Naive thymus-derived CD4-positive, alpha-beta T cell (primary cell): ENCODE measurements at places on chromosomes 4 and X.
A peak's percentile ranks its signal among the peaks of the same experiment; 100 is the strongest.

DNA sequence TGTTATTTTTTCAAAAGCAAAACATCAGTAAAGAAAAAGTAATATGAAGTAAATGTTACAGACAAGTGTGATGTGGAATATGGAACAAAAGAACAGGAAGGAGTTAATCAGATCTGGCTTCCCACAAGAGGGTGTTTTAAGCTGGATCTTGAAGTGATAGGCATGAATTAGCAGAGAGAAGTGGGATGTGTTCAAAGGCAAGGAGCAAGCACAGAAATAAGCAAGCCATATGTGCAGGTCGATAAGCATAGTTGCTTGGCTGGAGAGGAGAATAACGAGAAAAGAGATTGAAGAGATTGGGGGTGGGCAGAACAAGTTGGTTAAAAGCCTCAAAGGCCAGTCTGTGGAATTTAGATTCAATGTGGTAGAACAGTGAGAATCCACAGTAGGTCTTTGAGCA lies 60.9 kb upstream of the PRPS1 start:
- no peak for DNase-seq

DNA sequence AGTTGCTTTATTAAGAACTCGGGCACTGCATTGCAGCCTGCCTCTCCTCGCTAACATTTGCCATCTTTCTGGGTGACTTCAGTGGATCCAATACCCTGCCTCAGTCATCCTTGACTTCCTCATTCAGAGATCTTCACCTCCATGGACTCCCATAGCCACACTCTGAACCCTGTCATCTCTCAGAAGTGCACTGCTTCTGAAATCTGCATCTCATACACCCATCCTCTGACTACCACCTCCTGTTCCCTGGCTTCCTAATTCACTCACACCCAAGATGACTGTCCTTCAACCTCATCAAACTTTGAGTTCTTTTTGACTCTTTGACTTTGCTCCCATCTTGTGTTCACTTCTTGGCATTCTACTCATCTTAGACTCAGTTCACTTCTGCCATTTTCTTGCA lies 25.3 kb upstream of the CYBB start:
- no peak for DNase-seq

DNA sequence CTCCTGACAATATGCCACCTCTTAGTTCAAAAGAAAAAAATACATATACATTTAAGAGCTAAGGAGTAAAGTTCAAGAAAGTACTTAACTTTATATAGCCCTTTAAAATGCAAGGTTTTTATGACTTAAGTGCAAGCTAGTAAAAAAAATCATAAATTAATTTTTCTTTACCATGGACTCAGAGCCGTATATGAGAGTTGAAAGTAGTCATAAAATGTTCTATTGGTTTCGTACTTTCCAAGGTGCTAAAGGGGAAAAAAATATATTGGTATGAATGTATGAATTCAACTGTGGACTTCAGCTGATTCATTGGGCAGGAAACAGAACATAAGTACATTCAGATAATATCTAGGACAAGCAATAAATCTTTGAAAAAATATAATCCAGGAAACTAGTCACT lies 869.8 kb upstream of the AGA start:
- DNase-seq: no peak

GRCh38 chr4:12421364-12421763 lies 992.7 kb upstream of the HS3ST1 start:
- DNase-seq: no peak

DNA sequence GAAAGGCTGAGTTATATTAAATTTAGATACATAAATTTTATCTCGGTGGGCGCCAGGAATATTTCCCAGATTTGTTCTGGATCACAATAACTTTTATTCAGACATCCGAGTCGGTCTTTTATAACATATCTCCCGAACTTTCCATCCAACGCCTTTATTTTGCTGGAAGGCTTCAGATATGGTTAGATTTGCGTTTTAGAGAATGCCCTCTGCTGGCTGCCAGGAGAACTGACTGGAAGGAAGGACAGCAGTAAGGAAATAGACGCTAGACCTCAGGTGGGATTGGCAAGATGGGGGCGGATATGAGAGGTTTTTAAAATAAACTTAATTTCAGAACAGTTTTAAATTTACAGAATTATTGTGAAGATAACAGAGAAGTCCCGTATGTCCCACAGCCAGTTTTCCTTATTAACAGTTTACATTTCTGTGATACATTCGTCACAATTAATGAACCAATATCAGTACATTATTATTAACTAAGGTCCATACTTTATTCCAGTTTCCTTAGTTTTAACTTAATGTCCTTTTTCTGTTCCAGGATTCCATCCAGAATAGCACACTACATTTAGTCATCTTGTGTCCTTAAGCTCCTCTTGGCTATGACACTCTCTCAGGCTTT lies 4.6 kb upstream of the KANTR start:
- DNase-seq: peak; percentile 59

- DNase-seq: no peak
These were observed 117.7 kb upstream of the PRPS2 start for GRCh38 chrX:12673487-12673886.

DNA sequence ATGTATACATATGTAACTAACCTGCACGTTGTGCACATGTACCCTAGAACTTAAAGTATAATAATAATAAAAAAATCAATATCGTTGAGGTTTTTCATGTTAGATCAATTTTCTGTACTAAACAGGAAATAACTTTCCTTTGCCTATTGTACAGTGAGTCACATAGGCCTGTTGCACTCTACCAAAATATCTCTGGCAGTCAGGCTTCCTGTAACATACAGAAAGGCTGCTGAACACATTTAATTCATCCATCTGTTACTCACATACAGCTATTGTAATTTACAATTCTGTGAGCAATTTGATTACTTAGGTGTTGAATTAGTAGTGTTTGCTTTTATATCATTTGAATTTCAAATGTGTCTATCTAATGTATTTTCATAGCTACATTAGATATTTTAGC lies 427.8 kb downstream of the TMA16 start:
- DNase-seq: no peak

DNA sequence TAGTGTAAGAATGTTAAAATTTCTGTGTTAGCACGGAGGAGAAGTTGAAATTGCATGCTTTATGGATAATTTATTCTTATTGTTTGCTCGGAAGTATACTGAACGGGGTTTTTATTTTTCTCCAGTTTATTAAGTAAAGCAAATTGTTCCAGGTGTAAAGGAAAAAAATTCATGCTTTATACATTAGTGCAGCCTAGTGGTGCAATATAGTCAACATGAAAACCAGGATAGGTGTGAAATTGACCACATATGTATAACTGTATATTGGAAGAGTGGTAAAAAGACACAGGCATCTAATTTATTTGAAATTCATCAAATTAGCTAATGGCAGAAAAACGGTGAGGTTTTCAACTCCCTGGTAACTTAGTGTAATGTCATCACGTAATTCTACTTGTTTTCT lies 959 bp downstream of the BRS3 start:
- DNase-seq: no peak

- DNase-seq: no peak
These were observed 22.5 kb downstream of the GYPE start for GRCh38 chr4:143882892-143883291.

- no peak for DNase-seq
These were observed 350.9 kb upstream of the F9 start for GRCh38 chrX:139179592-139179991.

- no peak for DNase-seq
These were observed 24.9 kb upstream of the ETNPPL start for GRCh38 chr4:108787724-108788123.

DNA sequence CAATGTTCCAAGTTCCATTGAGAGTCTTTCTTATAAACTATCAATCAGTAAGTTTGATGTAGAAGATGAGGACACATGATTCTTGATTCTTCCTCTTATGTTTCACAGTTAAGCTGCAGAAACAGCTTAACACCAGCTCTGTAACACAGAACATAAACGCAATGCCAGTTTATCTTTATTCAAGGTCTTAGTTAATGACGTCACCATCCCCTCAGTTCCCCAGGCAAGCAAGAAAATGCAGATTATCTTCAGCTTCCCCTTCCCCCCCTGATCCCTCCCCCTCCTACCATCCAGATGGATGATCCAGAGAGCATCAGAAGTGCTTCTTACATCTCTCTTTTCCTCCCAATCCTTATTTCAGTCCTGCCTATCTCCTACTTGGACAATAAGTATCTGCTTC lies 4.4 kb upstream of the SH3RF1 start:
- DNase-seq: no peak

DNA sequence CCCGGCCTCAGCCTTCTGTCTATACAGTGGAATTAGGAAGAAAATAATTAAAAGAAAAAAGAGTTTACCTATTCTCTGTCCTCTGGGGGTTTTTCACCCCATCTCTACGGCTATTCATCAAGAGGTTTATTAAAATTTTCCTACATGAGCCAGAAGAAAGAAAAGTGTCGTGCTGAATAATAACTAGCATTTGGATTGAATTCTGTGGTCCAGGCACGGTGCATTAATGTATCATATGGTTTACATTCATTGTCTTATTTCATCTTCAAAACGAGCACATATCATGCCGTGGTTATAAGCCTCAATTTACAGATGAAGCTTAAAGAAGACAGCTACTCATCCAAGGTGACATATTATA lies 5.4 kb upstream of the NAA15 start:
- DNase-seq: no peak
